ENCODE measurements at places on chromosomes 11 and 22.
A peak's percentile ranks its signal among the peaks of the same experiment; 100 is the strongest.

GRCh38 chr22:49962012-49962750 is 1.6 kb downstream of the PIM3 start:
- peaks cover 88% of the 10 kb centered on the region for H3K36me3 ChIP-seq
- DNase-seq: peak; percentile 77
- peaks cover 17% of the 10 kb centered on the region for H3K4me1 ChIP-seq
- no peaks in the 10 kb centered on the region for H3K27me3 ChIP-seq
- peak overlapping the region; percentile 88 for H3K4me3 ChIP-seq

- H3K36me3 ChIP-seq: no peaks in the 10 kb centered on the region
- H3K4me1 ChIP-seq: no peaks in the 10 kb centered on the region
- no peak overlapping the region for H3K27ac ChIP-seq
- H3K27me3 ChIP-seq: peaks cover 9% of the 10 kb centered on the region
Observed at GRCh38 chr11:86923999-86924766, 31.0 kb downstream of the FZD4 start.

- H3K4me3 ChIP-seq: no peak overlapping the region
- no peaks in the 10 kb centered on the region for H3K27me3 ChIP-seq
- H3K27ac ChIP-seq: no peak overlapping the region
- H3K36me3 ChIP-seq: no peaks in the 10 kb centered on the region
- DNase-seq: no peak
- H3K4me1 ChIP-seq: no peaks in the 10 kb centered on the region
Observed at GRCh38 chr11:57392763-57393105, 2.3 kb upstream of the PRG2 start.

- no peaks in the 10 kb centered on the region for H3K4me1 ChIP-seq
- H3K36me3 ChIP-seq: no peaks in the 10 kb centered on the region
- H3K27me3 ChIP-seq: no peaks in the 10 kb centered on the region
- DNase-seq: no peak
Observed at GRCh38 chr11:24516638-24517037, 19.8 kb downstream of the LUZP2 start.

All from effector memory CD8-positive, alpha-beta T cell (primary cell).